NCI-H1694 treated with DMSO at 0.1 percent for 48 hours (cell line): ENCODE measurements at places on chromosomes 5 and 9.

DNA sequence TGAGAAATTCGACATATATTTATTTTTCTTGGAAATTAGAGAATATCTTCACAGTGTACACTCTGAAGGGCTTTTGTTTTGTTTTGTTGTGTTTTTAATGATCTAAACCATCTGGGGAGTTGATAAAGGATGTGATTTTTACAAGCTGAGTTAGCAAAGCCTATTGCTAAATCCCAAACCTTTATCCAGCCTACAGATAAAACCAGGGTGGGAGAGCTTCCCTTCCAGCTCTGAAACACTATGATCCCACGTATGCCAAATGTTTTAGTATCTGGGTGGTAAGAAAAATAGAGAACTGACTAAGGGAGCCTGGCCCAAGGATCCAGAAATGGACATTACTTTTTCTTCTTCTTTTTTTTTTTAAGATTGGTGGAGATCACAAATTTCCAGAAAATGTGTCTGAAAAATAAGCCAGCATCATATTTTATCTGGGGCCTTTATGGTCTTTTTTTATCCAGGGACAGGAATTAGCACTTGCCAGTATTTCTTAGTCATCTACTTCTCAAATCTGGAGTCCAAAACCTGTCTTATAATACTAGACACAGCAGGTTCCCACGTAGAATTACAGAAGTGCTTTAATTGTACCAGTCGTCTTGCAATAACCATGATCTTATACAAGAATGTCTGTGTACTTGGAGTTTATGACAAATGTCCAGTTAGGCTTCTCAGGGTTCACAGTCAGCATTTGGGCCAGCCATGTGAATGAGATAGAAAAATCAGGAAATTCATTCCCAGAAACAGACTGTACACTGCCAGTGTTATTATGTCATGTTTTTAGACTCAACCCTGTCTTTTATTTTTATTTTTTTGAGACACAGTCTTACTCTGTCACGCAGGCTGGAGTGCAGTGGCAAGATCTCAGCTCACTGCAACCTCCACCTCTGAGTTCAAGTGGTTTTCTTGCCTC lies 290.8 kb upstream of the MPDZ start:
- no peak for DNase-seq

DNA sequence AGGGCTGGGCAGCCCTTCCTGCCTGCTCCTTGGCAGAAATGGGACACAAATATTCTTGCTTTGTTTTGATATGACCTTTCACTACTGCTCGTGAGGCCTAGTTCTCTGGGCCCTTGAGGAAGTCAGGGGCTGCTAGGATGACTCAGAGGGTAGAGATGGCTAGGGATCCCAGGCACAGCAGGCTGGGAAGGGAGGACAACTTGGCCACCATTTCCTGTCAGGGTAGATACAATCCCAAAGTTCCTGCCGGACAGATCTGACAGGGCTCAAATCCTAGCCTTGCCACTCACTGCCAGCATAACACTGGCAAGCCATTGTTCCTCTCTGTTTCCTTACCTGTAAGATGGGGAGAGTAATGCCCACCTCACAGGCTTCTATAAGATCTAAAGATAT lies 31.7 kb upstream of the MEIKIN start:
- no peak for DNase-seq

DNA sequence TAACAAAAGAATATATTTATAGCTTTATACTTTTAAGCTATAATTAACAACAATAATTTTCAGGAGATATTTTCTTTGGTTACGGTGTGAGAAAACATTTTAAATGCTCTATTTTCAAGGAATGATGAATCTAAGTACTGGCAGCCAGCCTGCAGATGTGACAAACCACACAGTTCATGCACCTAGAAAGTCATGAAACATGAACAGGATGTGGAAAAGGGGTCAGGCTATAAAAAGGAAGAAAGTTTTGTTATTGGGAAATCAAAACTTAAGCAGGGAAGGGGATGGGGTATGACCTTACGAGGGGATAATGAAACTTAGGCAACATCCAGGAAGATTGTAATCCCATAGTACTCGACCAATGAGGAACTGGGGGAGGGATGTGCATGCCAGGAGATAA lies 508.7 kb upstream of the GRAMD2B start:
- no peak for DNase-seq

DNA sequence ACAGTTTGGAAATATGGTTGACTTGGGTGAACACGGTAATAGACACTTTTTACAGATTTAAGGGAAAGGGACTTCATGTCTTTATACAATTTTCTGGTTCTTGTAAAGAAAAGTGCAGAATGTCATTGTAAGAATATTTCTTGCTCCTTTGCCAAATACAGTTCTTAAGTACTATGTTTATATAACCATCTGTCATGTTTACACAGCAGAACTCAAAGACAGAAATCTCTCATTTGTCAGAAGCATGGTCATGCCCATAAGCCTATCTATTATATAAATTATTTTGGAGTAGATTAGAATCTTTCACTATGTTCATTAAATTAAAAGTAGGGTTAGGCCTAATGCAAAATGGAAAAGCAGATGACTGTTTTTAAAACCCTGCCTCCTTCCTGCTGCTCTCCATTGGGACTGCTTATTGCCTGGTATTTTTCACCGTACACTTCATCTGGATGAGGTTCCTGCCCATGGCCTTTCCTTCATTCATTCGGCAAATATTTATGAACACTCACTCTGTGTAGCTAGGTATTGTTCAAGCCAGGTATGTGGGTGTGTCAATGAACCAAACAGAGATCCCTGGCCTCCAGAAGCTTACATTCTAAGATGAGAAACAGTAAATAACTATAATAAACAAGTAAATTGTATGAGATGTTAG lies 558.1 kb downstream of the NR2F1-AS1 start:
- DNase-seq = no peak
